ENCODE measurements at places on chromosomes 2 and 18.

DNA sequence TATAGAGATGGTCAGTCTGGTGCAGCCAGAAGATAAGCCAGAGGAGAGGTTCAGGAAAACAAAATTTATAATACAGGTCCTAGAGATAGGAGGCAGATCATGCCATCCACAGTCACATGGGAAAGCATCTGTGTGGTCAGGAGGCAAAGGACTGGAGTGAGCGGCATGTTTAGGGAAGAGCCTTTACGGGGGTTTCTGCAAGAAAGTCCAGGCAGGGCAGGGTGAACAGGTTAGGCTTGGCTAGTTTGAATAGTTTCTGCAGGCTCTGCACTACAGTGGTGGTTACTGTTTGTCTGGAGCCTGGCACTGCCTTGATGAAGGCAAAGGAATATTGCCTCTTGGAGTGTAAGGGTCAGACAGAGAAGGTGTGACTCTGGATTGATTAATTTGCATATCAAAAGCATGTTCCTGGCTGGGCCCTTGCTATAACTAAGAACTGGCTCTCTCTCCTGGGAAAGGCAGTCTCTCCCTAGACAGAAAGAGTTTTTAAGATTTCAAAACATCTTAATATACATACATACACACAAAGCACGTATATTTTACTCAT is 1034.7 kb upstream of the CHAC2 start:
- no peak for DNase-seq

GRCh38 chr2:221629468-221629867 is 57.4 kb upstream of the EPHA4 start:
- DNase-seq: no peak

- DNase-seq: no peak
These were observed 7.2 kb upstream of the USP34 start for GRCh38 chr2:61478086-61478485.

DNA sequence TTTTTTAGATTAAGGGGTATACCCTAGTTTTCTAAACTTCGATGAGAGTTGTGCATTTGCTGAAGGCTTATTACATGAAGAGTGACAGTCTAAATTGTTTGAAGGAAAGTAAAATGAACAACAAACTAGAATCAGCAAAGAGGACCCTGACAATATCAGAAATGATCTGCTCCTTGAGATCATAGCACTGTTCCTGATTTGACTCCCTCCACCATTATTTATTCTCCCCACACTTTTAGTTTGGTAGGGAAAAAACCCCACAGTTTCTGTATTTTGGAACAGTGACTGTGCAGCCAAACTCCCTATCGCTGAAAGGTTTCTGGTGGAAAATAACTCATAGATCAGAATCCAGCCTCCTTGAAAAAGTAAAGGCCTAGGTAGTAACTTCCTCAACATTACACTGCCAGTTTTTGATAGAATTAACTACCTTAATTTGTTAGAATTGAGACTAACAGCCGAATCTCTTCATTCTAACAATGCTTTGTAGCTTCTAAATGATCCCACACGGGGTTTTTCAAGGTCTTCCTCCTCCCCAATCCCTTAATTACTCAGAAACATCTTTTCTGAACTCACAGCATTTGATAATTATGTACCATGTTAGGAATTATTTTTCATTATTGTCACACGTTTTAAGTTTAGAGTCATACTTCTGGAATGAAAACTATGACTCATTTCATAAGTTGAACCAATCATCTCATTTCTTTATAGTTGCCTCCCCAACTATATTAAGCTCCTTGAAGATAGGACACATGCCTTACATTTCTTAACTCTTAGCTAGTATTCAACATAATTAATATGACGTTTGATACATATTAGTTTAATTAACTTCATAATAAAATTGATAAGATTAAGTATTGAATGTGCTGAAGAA is 2.9 kb downstream of the MYL12A start:
- no peak for DNase-seq

DNA sequence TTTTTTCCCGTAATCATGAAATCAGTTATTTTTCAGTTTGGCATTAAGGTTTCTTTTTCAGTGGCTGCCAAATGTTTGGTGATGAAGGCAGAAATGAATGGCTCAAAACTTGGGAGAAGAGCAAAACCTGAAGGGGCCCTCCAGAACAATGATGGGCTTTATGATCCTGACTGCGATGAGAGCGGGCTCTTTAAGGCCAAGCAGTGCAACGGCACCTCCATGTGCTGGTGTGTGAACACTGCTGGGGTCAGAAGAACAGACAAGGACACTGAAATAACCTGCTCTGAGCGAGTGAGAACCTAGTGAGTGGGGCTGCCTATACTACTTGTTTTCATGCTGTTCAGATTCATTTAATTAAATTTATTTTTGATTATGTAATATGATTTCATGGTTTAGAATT is 29.2 kb upstream of the MSH2 start:
- DNase-seq: no peak

DNA sequence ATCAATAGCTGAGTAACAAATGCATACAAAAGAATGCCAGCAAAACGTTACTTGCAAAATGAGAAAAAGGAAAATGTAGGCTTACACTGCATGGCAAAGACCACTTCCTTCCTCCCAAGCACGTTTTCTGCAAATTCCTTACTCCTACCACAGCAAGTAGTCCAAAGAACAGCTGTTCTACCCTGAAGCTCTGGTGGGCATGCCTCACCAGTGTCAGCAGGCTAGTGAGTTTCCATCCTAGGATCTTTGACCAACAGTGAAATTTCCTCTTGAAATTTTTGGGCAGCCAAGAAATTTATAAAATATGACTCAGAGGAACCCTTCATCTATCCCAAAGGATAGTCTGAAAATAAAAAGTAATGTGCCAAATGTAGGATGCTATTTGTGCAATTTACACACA is 123.9 kb downstream of the ZNF532 start:
- DNase-seq: no peak

DNA sequence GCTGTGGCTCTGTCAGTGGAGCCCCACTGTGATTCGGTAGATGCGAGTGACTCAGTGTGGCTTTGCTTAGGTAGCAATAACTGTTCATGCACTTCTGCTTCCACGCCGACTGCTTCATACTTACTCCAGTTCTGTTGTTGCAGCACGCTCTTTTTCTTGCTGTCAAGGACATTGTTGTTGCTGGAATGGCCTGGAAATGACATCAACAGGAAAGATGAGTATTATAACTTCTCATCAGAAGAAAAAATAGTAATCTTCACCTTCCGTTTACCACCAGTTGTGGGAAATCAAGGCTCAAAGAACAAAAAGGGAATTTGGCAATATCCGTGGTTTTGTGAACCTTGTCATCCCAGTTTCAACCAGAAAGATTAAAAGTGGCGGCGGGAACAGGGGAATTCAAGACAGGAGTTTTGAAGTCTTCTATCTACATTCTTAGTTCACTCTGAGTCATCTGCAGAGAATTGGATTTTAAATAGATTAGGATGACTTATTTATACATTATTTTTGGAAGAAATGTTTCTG is 8.3 kb downstream of the TM4SF20 start:
- no peak for DNase-seq
